Common myeloid progenitor, CD34-positive (primary cell): ENCODE measurements at places on chromosomes 3 and 15.

GRCh38 chr3:7203969-7204847, 343.3 kb downstream of the GRM7 start:
- DNase-seq = no peak

GRCh38 chr3:171561596-171562323, 101.6 kb upstream of the TNIK start:
- DNase-seq = no peak

- no peak for DNase-seq
These were observed 77.2 kb downstream of the STXBP5L start for GRCh38 chr3:120985242-120985641.

GRCh38 chr15:68795298-68795848, 25.3 kb downstream of the ANP32A start:
- DNase-seq = no peak

DNA sequence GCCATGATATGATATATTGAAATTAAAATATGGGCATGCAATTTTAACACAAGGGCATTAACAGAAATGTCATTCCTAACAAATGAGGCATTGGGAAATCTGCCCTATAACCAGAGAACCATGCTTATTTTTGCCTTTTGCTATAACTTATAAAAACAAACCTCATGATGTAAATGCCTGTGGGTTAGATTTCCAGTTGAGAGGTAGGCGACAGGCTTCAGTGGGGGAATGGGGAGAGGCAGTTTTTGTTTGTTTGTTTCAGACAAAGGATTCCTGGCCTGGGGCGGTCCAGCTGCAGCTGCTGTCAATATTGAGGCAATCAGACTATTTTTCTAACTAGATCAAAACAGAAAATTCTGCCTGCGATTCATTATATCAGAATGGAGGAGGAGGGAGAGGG, 490.4 kb upstream of the CFAP20DC start:
- no peak for DNase-seq

DNA sequence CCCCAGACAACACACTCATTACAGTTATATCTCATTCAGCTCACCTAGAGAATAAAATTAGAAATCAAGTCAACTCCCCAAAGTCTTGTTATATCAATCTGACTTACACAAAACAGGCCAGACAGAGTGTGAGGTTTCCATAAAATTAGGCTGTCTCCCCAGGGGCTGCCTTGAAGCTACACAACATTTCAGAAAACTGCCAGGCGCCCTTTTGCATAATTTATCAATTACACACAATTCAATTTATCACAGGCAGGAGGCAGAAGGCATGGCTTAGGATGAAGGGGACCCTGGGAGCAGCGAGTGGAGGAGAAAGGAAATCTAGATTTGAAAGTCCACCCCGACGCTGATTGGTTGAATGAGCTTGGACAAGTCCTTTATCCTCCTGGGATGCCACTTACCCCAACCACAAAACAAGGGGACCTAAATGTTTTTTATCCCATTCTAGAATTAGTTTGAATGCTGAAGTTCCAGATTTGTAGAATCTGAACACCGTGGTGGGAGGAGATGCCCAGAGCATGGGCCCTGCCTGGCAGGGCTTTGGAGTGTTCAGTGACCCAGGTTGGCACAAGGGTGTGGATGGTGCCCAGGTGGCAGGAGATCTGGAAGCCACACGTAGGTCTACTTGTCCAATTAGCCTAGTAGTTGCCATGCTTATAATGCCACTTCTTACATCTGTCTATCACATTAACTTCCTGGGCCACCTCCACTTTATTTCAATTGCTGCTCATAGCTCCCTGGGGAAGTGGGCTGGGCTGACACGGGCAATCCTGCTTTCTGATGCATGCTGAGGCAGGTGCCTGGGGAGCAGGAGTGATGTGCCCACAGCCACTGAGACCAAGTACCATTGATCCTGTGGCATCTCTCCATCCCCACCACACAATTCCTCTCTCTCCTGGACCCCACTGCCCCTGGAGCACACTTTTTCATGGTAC, 119.8 kb upstream of the TLE3 start:
- no peak for DNase-seq

DNA sequence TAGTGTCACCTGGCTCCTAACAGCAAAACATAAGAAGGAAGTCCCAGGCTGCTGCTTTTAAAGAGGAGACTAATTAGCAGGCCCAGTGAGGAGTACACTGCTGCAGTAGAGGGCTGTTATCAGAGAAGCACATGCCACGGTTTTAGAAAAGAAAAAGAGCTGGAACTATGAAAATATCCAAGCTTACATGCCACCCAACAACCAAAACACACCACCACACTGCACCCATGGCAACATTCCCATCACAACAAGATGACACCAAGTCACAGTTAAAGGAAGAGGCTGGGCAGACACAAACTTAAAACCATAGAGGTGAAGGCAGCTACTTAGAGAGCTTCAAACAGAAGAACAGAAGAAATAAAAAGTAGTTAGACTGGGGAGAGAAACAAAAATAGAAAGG, 37.0 kb downstream of the NPTN start:
- DNase-seq = no peak
